ENCODE measurements at places on chromosomes 5 and 9.

DNA sequence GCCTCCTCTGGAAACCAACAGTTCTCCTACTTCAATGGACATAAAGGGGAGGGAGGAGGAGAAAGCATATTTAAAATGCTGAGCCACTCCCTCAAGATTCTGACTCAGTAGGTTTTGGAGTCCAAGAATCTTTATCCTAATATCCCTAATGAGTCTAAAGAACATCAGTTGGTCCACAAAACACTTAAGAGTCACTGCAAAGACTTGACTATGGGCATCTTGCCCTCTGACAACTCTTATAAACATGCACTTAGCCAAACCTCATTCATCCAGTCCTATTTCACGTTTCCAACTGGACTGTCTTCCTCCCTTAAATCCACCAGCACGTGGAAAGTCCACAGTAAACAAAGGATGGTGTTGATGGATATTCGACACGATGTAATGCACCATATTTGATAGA, 172.5 kb downstream of the FAM114A2 start:
- no peak for DNase-seq

- DNase-seq: no peak
Measured at GRCh38 chr5:116669261-116670031, 94.8 kb upstream of the SEMA6A start.

DNA sequence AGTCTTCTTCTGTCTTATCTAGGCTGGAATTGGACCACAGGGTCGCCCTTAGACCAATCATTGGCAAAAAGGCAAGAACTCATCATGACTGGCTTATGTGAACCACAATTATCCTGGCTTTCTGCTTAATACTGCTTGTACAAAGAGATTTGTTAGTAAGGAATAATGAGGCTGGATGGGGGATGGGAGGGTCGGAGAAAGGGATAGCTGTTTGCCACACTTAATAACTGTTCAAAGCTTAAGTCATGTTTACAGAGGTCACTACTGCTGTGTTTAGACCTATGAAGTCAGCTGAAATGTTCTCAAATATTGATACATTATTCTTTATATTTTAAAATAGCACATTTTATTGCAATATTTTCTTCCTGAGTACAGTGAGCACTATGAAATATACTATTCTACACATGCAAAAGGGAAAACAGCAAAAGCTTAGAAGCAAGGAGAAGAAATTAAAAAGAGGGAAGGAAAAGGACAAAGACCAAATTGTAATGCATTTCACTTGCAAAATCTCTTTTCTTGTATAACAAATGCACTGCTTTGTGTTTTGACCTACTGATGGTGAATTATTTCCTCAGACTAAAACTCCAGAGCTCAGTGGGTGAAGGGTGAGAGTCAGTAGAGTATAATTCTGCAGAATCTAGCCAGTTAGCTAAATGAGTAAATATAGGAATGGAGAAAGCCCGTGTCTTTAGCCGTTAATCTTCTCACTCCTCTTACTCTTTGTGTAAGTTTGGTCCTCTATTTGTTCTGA, 404.9 kb upstream of the ZNF608 start:
- DNase-seq: no peak

DNA sequence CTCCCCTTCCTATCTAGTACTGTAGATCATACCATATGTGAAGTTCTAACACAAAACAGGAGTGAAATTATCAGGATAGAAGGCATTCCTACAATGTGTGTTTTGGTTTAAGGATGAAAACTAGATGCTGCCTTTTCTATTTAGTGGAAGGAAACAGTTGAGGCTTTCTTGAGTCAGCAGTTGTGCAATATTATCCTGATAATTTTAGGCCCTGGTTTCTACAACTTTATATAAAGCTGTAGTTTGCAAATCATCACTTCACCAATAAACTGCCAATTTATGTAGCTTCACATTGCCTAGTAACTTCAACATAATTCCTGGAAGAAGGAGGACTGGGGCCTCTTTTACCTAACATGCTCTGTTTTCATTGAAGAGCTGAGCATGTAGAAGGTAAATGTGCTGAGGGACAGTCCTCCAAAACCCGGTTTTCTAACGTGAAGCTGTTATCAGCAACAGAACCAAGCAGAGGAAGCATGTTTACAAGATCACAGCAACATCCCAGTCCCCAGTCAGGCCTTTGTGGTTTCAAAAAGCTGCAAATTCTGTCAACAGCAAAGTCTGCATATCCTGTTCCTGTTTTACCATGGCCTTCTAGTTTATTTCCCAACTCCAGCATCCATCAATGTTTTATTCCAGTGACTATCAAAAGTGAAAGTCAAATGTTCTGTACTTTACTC, 513.4 kb upstream of the MEF2C start:
- no peak for DNase-seq

DNA sequence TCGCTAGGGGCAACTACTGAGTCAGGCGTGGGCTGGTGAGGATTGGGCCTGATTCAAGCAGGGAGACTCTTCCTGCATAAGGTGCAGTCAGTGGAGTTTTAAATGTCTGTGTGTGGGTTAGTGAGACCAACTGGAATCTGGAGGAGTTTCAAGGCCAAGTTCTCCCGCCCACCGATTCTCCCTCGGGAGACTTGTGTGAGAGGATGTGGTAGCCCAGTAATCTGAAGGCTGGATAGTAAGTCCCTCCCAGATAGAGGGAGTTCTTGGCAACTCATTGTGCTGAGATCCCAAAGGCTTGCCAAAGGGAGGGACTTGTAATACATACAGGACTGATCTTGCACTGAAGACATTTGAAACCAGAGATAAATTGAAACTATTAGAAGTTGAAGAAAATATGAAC, 51.8 kb downstream of the WDR36 start:
- DNase-seq: no peak

GRCh38 chr5:51396797-51397196, 13.5 kb downstream of the ISL1 start:
- no peak for DNase-seq

DNA sequence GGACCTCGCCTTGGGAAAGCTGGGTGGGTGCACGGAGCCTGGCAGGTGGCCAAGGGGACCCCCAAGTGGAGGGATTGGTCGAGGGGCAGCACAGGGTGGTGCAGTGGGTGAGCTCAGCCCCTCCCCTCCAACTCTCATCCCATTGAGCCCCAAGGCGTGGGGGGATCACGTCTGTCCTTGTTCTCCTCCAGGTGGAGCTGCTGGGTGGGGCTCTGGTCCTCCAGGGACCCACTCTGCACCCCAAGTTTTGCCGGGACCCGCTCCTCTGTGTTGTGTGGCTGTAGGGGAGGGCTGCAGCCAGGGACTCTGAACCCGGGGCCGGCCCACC, 3.6 kb upstream of the FUT7 start:
- DNase-seq: no peak
